ENCODE measurements at places on chromosomes 3 and 15.

DNA sequence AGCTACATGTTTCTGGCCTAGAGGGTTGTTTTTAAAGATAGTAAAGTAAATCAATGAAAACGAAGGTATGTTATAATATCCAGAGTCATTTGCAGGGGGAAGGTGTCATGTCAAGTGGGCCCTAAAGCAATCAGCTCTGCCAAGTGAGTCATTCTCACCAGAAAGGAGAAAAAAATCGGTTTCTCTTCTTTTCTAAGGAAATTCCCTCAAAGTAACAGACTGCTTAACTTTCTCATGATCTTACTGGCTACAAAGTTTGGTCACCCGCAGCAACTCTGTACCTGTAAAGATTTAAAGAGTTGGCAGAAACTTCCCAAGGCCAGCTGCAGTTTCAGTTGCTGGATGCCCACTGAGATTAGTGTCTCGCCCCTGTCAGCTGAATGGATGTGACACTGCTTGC lies 5.5 kb upstream of the FSIP1 start:
- DNase-seq = no peak

DNA sequence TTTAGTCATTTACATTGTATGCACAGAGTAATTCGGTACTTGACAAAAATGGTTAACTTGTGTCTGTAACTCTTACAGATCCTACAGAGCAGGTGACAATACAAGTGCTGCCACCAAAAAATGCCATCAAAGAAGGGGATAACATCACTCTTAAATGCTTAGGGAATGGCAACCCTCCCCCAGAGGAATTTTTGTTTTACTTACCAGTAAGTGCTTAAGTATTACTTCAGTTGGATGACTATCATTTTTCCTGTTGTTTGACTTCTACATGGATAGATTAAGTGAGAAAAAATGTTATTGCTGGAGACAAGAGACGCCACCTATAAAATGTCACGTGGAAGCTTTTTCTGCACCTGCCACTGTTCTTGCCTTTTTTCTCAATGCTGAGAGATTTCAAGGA lies 173.2 kb downstream of the ALCAM start:
- DNase-seq = no peak

DNA sequence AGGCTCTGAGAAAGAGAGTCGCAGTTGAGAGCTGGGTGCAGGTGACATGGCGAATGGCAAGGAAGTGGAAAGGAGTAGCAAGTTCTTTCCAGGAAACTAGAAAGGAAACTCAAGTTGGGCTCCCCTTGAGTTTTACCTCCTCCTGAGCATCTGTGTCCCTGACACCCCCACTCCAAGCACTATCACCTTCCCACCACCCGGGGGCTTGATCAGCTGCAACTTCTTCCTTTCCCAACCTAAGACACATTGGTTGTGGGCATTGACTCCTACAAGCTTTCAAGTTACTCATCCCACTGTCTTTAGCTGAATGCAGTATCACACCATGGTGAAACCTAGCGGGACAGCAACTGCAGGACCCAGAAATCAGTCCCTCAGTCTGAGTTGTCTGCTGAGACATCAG lies 256.6 kb upstream of the NR2F2 start:
- no peak for DNase-seq

DNA sequence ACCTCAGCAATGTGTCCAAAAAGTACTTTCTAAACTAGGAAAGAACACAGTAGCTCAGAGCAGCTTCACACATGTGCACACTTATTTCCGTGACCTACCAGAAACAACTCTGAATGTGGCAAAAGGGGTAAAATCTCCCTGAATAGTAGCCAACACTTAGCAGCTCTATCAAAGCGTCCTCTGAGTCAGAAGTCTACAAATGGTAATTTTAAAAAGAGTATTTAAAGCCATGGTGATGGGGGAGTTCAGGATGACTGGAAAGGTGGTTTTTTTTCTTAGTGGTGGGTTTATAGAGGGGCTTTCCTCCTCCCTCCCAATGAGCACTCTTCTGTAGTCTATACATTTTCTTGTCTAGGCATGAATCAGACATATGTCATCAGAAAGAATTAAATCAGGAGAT lies 223.8 kb upstream of the PRICKLE2 start:
- DNase-seq = no peak

DNA sequence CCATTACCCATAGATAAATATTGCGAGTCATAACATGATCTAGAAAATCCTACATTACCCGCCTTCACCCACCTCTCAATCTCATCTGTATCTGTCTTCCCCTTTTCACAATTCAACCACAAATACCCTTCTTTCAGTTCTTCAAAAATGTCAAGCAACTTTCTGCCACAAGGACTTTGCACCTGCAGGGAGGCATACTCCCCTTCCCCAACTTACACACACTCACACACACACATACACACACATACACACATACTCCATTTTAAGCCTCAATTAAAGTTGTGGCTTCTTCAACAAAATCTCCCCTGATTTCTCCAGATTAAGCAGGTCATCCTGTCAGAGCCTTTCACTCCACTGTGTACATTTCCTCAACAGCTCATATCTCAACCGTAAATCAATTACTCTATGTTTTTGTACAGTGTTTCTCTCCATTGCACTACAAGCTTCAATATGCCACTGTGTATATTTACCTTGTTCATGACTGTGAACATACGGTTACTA lies 33.1 kb upstream of the CCDC50 start:
- DNase-seq = no peak

GRCh38 chr3:128316481-128316891 lies 150.2 kb downstream of the DNAJB8 start:
- DNase-seq = no peak

GRCh38 chr15:90262426-90262825 lies 3.0 kb upstream of the NGRN start:
- DNase-seq = no peak

DNA sequence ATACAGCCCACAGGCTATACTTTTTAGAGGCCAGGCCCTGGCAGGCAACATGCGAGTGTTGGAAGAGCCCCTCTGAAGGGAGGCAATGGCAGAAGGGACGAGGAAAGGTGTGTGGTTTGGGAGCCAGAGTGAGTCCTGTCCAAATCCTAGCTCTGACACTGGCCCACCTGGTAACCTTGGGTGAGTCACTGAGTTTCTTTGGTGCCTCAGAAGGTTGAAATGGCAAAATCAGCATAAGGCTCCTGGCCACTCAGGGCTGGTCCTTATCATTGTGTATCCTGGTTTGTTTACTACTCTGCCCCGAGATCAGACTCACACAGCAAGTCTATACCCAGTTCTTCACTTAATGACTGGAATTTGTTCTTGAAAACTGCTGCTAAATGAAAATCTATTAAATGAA lies 71.4 kb upstream of the TLE3 start:
- DNase-seq = no peak

DNA sequence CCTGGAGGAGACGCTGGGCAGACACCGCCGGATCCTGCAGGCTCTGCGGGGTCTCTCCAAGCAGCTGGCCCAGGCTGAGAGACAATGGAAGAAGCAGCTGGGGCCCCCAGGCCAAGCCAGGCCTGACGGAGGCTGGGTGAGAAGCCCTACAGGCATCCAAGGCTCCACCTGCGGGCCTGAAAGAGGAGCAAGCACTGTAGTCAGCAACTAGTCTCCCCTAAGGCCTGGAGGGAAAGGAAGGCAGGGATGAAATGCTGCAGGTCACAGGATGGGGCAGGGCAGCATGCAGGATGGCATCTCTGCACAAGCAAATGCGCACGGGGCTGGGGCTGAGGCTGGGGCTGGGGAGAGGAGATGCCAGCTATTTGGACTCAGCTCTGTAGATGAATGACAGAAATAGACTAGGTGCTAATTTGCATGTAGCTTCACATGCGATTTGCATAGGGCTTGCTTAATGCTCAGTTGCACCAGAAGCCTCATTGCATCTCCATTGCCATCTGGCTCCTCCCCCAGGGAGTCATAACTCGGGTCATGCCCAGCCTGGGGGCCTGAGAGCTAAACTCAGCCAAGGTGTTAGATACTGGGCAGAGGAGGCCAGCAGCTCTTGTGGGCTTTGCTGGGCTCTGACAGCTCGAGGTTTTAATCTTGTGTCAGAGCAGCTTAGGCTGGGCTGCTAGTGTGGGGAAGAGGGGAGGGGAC lies 5.2 kb upstream of the CPLX3 start:
- no peak for DNase-seq

DNA sequence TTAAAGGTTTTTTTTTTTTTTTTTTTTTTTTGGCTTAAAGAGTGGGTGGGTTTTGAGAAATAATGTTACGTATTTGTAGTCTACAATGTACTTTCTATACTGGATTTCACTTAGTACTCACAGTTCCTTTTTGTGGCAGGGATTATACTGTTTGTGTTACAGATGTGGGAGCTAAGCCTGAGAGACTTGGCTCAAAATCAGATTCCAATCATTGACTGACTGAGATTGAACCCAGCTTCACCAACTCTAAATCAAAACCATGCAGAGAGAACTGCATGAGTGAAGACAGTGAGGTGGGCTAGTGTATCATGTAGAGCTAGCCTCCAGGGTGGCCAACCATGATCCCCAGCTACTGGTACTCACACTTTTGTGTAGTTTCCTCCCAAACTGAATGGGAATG lies 68.0 kb downstream of the TMEM108 start:
- no peak for DNase-seq

DNA sequence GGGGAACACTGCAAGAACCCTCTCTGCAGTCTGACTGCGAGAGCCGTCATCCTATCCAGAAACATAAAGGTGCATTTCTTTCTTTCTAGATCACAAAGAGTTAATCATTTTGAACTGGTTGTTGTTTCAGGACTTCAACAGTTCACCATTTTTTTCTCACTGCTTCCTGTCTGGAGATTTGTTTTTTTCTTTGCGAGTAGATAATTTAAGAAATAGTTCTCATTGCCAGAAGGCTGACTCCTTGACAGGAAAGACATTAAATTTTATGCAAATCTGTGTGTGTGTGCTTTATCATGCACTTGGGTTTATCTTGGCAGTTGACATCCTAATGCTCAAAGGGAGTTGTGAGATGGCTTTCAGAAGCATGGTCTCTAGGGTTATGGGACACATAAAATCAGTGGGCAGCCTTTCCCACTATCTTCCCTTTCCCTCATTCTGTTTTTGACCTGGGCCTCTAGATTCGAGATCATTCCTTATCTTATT lies 123.5 kb upstream of the TBL1XR1 start:
- DNase-seq = no peak

- no peak for DNase-seq
These were observed 69.0 kb upstream of the SAMMSON start for GRCh38 chr3:69930564-69930963.

GRCh38 chr3:100261485-100261903 lies 702 bp downstream of the TBC1D23 start:
- no peak for DNase-seq

GRCh38 chr3:60772584-60772983 lies 478.7 kb downstream of the FHIT start:
- DNase-seq = no peak

DNA sequence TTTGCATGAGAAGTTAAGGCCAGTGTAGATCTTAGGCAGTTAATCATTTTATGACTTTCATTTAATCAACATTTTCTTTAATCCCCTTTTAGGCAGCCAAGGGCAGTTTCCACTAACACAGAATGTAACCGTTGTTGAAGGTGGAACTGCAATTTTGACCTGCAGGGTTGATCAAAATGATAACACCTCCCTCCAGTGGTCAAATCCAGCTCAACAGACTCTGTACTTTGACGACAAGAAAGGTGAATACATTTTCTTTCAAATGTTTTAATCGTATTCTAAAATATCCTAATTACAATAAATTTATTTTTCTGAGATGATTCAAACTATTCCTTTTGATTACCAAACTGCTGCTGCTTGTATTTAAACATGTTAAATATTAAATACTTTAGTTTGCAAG lies 843.2 kb downstream of the CADM2 start:
- no peak for DNase-seq

DNA sequence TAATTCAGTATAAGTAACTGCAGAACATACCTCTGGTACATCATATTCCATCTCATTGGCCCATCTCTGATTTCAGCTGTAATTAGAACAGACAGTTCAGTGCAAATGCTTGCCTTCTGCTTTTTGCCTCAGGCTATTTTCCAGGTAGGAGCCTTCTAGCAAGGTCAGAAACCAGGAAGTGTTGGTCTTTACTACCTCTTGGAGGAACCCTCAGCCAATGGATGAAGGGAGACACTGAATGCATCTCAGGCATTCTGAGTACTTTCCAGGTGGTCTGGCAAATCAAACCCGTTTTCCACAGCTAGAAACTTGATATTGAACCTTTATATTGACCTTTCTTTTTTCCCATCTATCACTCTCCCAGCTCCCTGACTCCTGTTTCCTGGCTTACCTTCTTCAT lies 348.5 kb upstream of the SOX2 start:
- DNase-seq = no peak

GRCh38 chr3:71968544-71968943 lies 183.6 kb upstream of the PROK2 start:
- DNase-seq = no peak

DNA sequence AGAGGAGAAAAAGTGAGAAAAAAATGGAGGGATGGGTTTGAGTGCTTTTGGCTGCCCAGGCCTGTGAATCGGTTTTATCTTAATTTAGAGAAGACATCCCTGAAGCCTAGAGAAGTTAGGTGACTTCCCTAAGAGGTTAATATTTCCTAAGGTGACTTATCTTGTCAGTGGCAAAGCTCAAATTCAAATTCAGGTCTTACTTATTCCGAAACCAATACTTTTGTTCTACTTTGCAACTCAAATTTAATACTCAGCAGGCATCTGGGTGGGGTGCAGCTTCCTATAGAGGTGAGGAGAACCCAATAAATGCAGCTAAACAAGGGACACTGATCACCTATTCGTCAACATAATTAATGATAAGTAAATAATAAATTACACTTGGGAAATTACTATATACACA lies 54.9 kb upstream of the MYRIP start:
- DNase-seq = no peak

GRCh38 chr3:56061279-56061626 lies 407.0 kb downstream of the ERC2 start:
- no peak for DNase-seq

DNA sequence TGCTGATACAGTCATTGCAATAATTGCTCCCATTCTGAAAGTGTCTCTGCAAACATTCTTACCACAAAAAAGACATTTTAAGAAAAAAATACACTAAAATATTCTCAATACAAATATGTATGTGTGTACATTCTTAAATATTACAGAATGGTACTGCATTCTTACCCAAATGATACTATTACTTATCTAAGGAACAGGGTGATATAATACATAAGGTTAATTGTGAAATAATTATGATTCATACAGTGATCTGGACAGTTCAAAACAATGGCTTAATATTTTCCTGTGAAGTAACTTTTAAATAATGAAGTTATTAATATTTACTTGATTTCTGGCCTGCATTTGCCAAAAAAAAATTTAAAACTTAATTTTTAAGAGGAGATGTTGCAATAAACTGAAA lies 694.6 kb downstream of the TUSC7 start:
- no peak for DNase-seq

DNA sequence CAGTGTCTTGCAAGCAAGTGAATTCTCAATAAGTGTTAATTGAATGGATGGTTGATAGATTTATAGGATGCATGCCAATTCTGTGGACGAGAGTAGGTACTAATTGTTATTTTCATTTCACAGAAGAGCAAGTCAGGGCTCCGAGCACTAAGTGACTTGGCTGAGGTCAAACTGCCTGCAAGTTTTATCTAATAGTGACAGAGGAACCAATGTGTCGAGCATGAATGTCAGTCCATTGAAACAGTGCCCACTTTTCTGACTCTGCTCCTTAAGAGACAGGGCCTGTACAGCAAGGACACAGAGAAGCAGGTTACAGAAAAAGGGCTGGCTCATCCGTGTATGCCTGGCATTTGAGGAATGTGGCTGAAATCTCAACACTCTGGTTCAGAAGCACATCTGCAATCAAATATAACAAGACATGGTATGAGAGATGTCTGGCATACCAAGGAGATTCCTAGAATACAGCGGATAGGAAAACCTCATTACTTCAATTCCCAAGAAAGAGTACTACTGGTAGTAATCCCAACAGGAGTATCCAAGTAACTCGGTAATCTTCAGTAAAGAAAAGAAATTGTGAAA lies 6.0 kb upstream of the B3GNT5 start:
- no peak for DNase-seq
